ENCODE measurements at places on chromosomes 5 and 9.

GRCh38 chr5:124580925-124581737 lies 165.3 kb downstream of the ZNF608 start:
- no peak for DNase-seq

GRCh38 chr5:91129748-91130147 lies 253.4 kb downstream of the ARRDC3 start:
- DNase-seq: no peak

GRCh38 chr5:167849874-167850273 lies 441.6 kb upstream of the WWC1 start:
- no peak for DNase-seq

- no peak for DNase-seq
Observed at GRCh38 chr5:82150559-82150958, 127.6 kb downstream of the RPS23 start.

DNA sequence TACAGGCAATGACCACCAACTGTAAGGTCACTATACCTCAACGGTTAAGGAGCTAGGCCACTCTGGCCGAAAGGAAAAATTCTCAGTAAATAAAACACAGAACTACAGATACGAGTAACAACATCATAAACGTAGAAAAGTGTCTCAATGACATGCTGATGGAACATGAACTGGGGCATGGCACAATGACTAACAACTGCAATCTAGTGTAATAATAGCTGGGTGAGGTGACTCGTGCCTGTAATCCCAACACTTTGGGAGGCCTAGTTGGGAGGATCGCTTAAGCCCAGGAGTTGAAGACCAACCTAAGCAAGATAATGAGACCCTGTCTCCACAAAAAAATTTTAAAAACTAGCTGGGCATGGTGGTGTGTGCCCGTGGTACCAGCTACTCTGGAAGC lies 9.8 kb upstream of the RAPGEF6 start:
- no peak for DNase-seq

DNA sequence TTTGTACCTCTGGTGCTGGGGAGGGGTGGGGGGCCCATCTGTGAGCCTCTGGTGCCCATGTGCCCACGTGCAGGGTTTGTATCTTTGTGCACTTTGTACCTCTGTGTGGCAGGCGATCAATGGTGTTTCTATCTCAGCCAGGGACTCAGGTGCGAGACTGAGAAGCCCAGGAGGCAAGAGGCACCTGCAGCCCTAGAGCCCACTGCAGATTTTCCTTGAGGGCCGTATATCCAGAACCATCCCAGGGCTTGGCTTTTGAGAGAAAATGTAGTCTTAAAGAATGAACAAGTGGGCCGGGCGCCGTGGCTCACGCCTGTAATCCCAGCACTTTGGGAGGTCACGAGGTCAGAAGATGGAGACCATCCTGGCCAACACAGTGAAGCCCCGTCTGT lies 52.2 kb upstream of the KCNMB1 start:
- DNase-seq: no peak

DNA sequence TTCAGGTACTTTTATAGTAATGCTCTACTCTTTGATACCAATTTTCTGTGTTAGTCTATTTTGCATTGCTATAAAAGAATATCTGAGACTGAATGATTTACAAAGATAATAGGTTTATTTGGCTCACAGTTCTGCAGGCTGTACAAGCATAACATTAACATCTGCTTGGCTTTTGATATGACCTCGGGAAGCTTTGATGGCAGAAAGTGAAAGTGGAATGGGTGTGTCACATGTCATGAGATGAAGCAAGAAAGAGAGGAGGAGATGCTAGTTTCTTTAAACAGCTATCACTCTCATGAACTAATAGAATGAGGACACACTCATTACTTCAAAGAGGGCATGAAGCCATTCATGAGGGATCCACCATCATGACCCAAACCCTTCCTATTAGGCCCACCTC lies 270.9 kb upstream of the IL12B start:
- DNase-seq: no peak

- DNase-seq: no peak
Observed at GRCh38 chr5:138351056-138351455, 1.4 kb upstream of the KDM3B start.

GRCh38 chr5:32578363-32578762 lies 7.0 kb upstream of the SUB1 start:
- DNase-seq: no peak

DNA sequence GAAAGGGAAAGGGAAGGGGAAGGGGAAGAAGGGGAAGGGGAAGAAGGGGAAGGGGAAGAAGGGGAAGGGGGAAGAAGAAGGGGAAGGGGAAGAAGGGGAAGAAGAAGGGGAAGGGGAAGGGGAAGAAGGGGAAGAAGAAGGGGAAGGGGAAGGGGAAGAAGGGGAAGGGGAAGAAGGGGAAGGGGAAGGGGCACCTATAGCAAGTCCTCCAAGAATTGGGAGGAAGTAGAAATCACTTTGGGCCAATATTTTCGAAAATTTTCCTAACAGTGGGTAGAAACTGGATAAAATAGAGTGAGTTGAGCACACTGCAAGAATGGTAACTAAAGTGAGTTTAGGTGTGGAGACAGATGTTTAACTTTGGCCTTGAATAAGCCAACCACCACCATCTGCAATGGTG lies 915.3 kb downstream of the DNAH5 start:
- DNase-seq: no peak

DNA sequence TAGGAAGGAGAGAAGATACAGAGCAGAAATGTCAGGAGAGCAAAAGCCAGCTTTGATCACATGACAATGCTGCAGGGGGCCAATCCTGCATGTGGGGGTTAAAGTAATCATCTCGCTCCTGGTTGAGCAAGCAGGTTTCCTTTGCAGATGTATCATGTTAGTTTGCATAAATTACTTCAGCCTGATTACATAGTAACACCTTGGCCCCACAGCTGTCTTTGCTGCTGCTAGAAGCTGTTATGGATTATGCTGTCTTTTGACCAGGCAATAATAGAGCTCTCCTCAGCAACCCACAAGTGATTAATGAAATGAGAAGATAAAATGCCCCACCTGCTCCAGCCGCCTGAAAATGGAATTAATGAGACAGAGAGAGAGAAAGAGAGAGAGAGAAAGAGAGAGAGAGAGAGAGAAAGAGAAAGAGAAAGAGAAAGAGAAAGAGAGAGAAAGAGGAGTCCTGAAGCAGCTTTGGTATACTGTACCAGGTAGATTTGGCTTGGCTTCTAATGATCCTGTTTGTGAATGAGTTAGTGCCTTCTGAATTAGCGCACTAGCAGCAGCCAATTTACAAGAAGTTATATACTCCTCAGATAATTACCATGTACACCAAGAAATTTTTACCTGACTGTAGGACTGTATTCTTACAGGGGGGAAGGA lies 174.3 kb upstream of the RORB start:
- no peak for DNase-seq

DNA sequence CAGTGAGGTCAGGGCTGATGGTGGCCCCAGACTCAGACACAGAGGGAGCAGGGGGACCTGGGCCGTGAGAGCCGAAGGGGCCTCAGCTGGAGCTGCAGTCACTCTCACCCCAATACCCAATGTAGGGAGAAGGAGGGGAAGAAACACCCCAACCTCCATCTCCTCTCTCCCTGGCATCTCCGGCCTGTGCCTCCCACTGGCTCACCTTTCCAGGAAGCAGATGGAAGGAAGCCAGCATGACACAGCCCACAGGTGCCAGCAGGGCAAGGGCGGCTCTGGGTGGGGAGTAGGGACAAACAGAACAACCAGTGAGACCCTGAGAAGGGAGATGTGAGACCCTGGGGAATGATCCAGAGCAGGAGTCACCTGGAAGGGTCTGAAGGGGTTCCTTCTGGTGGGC lies 3.0 kb upstream of the CRB2 start:
- DNase-seq: no peak

DNA sequence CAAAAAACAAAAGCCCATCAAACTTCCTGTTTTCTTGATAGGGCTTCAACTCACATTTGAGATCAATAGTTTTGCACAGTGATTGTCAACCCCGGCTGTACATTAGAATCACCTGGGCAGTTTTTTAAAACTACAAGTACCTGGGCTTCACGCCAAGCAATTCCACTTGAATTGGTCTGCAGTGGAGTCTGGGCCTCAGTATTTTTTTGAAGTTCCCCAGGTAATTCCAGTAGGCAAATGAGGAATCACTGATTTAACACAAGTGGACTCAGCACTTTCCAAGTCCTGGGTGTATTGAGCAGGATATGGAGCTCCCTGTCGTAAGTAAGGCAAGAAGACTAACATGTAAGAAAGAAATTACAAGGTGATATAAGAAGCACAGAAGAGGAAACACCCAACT lies 14.8 kb upstream of the SMIM15 start:
- DNase-seq: no peak

GRCh38 chr5:150764530-150764929 lies 5.7 kb upstream of the DCTN4 start:
- no peak for DNase-seq

GRCh38 chr5:15807871-15808270 lies 307.9 kb downstream of the FBXL7 start:
- no peak for DNase-seq

- no peak for DNase-seq
Observed at GRCh38 chr9:87742813-87743428, 17.0 kb downstream of the CTSL start.

- no peak for DNase-seq
Observed at GRCh38 chr9:127897193-127897692, 2.2 kb downstream of the ST6GALNAC6 start.
